ENCODE measurements at places on chromosomes 13 and 19.
A peak's percentile ranks its signal among the peaks of the same experiment; 100 is the strongest.

- DNase-seq = no peak
Observed at GRCh38 chr19:1090731-1091543, 4.2 kb downstream of the POLR2E start.

GRCh38 chr13:99383511-99383921, 76.3 kb upstream of the GPR183 start:
- DNase-seq = no peak

DNA sequence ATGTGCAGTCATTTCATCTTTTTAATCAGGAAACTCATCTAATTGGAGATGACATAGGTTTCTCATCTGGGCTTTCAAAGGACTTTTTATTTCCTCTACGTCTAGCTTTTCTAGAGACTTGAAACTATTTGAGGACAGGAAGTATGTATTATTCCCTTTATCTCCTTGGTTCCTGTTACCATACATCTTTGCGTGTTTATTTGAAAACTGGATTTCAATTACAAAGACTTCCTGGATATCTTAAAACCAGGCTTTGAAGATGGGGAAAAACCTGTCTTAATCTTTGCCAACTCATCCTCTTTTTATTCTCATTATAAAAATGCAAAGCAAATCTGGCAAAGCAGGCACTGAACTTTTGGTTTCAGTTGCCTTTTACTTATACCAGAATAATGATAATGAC, 130.5 kb downstream of the LMO7 start:
- no peak for DNase-seq

DNA sequence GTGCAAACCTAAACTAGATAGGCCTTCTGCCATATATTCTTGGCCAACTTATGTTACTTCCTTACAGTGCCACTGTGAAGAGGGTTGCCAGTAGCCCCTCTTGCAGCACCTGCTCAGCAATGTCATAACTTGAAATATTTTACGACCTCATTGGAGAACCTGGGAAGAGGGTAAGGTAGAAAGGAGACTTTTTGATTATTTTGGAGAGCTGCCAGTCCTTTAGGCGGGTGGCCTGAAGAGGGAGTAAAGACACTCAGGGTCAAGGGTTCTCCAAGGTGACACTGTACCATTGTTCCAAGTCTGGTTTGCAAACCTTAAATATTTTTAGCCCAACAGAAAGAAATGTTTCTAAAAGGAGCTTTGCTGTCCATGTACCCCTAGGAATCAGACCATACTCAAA, 118.3 kb downstream of the FLT1 start:
- no peak for DNase-seq

DNA sequence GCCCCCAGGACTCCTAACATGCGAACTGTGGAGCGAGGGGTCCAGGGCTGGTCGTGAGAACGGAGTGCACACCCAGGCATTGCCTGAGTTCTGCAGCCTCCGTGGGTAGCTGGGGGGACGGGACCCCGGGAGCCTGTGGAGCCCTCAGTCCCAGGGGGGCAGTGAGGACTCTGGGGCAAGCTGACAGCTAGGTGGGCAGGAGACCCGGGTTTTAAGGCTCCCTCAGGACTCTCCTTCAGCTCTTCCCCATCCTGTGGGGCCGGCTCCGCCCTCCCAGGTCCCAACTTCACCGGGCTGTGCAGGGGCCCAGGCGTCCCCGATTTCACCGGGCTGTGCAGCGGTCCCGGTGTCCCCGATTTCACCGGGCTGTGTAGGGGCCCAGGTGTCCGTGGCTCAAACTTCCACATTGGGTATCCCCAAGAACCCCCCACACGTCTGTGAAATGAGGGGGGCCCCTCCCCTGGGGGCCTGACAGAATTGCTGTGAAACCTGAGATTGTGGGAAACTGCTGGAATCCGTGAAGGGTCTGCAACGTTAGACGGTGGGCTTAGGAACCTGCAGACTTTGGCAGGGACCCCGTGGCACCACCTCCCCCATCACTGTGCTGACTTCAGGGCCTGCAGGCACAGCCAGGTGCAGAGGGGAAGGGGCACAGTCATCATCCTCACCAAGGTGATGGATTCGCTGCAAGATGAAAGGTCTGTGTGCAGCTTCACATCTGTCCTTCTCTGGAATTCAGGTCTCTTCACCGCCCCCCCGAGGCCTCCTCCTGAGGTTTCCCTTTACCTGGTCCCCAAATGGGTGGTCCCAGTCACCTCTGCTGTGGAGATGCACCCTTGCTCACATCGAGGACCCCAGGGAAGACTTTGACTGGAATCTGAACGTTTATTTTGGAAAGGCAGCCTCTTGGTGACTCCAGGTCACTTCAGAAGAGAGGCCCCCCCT, 73.2 kb upstream of the MCF2L start:
- no peak for DNase-seq

DNA sequence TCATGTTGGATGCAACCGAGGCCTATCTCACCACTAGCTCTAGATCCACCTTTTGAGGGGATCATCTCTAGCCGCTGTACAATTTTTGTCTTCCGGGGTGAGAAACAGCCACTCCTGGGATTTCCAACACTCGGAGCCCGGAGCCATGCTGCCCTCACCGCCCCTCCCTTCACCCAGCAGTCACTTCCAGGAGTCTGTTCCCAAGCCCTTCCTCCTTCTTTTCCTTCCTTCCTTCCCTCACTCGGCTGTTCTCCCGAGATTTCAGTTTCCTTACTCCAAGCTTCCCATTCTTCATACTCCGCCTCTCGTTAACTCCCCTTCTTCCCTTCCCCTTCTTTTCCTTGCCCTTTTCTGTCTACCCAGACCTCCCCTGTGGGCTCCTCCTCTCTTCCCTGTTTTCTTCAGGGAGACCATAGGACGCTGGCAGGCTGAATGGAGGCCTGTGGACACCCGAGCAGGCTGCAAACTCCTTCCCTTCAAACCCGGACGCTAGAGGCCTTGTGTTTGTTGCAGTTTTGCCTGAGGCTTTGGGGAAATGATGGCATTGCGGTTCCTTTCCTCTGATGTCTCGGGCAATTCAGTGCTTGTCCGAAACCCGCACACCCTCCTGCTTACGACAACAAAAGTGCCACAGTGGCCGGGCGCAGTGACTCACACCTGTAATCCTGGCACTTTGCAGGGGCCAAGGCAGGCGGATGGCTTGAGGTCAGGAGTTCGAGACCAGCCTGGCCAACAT, 96.0 kb downstream of the CAB39L start:
- no peak for DNase-seq

GRCh38 chr13:95153647-95154412, 147.4 kb downstream of the ABCC4 start:
- DNase-seq = peak; percentile 69

GRCh38 chr19:12985049-12985776, 10.1 kb upstream of the NFIX start:
- DNase-seq = peak; percentile 36

- no peak for DNase-seq
Observed at GRCh38 chr13:53089951-53090350, 61.3 kb downstream of the OLFM4 start.

- no peak for DNase-seq
Observed at GRCh38 chr13:75841905-75842304, 205.8 kb downstream of the LMO7 start.

DNA sequence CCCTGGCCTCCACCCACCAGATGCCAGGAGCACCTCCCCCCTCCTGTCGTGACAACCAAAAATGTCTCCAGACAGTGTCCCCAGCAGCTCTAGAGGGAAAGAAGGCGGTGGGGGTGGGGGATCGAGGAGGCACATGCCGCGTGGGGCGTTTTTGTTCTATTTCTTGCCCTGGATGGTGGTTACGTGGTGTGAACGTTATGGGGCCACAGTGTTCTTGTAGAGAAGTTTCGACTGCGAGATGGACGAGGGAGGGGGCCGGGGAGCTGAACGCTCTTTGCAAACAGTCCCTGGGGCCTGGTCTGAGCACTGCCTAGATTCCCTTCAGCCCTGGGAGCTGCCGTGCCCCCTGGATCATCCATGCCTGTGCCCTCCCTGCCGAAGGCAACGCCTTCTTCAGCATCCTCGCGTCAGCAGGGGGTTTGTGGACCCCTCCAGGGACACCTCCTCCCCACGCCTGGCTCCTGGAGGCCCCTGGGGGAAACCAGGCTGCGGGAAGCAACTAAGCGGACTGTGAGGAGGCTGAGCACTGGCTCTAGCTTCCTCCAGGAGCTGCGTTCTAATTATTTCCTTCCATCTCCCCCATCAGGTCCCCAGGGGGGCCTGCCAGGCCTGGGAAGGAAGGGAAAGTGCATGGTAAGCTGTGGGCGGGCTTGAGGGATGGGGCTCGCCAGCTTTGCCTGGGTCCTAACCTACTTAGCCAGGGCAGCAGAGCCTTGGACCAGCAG, 131.5 kb downstream of the IER2 start:
- DNase-seq = no peak

DNA sequence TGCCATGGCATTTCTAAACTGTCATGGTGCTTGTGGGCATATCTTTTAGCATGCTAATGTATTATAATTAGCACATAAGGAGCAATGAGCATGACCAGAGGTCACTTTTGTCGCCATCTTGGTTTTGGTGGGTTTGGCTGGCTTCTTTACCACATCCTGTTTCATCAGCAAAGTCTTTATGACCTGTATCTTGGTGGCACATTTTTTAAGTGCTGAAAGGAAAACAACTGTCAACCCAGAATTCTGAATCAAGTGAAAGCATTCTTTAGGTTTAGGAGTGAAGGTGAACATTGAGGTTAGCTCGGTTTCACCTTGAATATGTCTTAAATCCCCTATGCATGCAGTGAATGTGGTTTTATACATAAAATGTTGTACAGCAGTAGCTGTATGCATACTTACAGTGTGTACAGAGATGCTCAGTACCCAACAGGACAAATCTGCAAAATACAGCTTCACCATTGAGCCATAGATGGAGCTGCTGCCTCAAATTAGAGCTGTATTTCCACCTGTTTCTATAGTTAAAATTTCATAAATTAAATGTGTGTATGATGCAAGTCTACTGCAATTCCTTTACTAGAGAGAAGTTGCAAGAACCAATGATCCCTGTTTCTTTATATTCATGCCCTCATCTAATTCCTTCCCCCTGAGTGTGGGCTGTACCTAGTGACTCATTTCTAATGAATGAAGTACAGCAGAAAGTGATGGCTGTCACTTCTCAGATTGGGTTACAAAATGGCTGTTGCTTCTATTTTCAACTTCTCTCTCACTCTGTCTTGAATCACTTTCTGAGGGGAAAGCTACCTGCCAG, 25.2 kb upstream of the IGSF23 start:
- DNase-seq = no peak

DNA sequence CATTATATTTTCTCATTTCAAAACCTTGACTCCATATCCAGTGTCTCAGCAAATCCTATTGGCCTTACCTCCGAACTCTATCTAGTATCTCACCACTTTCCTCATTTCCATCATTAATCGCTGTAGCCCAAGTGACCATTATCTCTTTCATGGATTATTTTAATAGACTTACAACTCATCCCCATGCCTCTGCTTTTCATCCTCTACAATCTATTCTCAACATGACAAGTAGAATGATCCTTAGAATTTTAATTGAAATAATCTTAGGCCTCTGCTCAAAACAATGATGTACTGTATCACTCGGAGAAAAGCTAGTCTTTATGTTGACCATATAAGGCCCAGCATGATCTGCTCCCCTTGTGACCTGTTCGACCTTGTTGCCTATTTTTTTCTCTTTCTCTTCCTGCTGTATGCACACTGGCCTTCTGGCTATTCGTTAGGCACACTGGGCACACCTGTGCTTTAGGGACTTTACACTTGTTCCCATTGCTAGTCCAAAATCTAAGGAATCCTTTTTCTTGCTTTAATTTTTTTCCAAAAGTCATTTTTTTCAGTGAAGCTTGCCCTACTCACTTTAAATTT, 21.4 kb downstream of the DNAJC15 start:
- DNase-seq = no peak

GRCh38 chr19:13262450-13262849, 112.2 kb downstream of the IER2 start:
- DNase-seq = no peak

DNA sequence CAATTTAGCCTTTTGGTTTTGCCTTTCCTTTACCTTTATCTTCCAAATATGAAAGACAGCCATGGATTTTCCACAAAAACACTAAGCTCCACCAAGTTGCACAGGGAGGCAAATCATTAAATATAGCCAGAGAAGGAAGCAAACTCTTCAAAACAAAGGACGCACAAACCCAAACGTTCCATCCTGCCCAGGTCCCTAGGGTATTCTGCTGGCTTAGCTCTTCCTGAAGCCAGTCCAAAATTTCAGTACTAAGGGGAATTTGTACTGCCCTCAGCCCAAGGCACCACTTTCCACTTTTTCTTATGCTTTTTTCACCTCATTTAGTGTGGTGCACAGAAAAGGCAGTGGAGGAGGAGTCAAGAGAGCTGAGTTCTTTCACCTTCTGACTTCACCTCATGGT, 169.9 kb downstream of the FLT1 start:
- DNase-seq = no peak

DNA sequence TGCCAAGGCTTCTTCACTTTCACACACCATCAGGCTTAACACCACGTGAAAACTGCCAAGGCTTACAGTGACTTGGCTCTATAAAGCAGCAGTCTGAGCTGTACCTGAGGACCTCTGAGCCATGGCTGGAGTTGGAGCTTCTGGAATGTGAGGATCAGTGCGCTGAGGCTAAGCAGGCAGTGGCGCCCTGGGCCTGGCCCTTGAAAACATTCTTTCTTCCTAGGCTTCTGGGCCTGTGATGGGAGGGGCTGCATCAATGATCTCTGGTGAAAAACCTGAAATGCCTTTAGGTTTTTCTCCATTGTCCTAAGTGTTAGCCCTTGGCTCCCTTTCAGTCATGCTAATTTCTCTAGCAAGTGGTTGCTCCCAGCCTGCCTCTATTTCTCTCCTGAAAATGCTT, 192.5 kb upstream of the PCDH20 start:
- DNase-seq = no peak

DNA sequence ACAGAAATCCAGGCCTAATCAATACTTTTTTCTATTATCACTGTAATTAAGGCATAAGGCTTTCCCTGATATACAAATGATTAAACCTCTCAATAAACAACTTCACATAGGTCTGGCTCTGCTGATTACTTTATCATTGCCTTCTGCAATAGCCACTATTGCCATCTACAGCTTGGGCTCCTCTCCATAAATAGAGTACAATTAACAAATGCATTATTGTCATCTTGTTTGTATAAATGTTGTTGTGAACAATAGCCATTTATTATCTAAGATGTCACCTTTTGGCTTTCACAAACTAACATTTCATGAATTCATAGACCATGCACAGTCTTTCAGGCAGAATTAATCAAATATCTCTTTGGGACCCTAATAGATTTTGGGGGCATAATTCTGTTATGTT, 53.3 kb downstream of the NHLRC3 start:
- DNase-seq = no peak

DNA sequence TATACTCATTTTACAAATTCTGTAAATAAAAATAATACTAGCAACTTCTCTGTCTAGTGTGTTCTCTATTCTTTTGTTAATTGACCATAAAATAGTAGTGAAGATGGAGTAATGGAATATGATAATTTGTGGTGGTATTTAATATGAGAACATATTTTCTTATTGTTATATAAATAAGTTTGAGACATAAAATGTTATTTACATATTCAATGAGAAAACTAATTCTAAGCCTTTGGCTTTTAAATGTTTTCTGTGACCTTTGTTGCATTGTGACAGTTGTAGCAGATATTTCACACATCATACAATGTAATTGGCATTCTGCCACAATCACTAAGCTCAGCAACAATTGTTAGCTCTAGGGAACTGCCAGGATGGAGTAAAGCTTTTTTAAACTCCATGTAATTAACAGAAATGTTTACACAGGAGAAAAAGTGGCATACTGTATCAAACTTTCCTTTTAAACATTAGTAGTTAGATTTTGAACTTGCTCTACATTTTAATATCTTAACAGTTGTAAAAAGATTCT, 562.1 kb upstream of the PCDH9 start:
- peak; percentile 43 for DNase-seq

- peak; percentile 1 for DNase-seq
Observed at GRCh38 chr13:75825161-75825560, 189.0 kb downstream of the LMO7 start.

- DNase-seq = no peak
Observed at GRCh38 chr13:80605011-80605410, 264.1 kb upstream of the SPRY2 start.

All from NCI-H774 (cell line).